CD4-positive, alpha-beta T cell treated with Interleukin-6 for 4 hours (primary cell): ENCODE measurements at places on chromosomes 5 and 9.
A peak's percentile ranks its signal among the peaks of the same experiment; 100 is the strongest.

DNA sequence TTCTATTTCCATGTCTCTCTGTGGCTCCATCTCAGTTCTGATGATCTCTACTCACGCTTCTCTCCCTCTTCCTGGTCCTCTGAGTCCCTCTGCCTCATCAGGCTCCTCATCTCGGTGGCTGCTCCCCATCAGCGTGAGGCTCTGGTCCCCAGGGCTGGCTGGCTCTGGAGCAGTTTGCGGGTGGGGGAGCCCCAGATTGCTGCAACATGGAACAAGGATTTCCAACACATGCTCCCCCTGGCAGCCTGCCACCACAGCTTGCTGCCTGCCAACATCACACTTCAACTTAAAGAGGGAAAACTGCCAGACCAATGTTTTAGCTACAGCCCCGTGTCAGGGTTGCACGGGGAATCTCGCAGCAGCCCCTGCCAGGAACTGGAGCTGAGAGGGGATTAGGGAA, 77.2 kb upstream of the NEK6 start:
- no peak for DNase-seq

GRCh38 chr9:85515021-85515420, 226.7 kb downstream of the AGTPBP1 start:
- DNase-seq: no peak

- DNase-seq: no peak
Measured at GRCh38 chr5:176887252-176887849, 11.8 kb downstream of the HK3 start.

- no peak for DNase-seq
Measured at GRCh38 chr9:80028501-80028900, 456.7 kb downstream of the TLE4 start.

GRCh38 chr9:72925891-72926290, 27.0 kb downstream of the ALDH1A1 start:
- DNase-seq: no peak

GRCh38 chr5:58071566-58071965, 388.3 kb downstream of the PLK2 start:
- DNase-seq: no peak

GRCh38 chr5:119274767-119275130, 81.1 kb upstream of the TNFAIP8 start:
- peak; percentile 49 for DNase-seq

GRCh38 chr9:96117398-96118080, 184.4 kb downstream of the HSD17B3 start:
- no peak for DNase-seq

- no peak for DNase-seq
Measured at GRCh38 chr5:123845356-123846100, 333.6 kb downstream of the CSNK1G3 start.

DNA sequence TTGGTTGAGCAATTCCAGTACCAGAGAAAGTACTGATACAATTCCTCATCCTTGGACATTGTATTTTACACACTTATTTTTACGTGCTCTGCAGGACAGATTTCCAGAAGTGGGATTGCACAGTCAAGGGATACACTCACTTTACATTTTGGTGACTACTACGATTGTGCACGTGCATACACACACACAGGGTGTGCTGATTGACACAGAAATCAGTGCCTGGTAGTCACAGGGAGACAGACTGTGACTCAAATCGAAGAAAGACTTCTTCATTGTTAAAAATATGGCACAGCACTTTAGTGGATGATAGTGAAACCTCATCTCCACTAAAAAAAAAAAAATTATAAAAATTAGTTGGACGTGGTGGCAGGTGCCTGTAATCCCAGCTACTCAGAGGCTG, 1.5 kb downstream of the GARIN3 start:
- DNase-seq: no peak

- no peak for DNase-seq
Measured at GRCh38 chr5:105639068-105639467, 2031.7 kb downstream of the EFNA5 start.

GRCh38 chr5:154213592-154213991, 23.1 kb downstream of the GALNT10 start:
- no peak for DNase-seq

- no peak for DNase-seq
Measured at GRCh38 chr9:114991861-114992260, 61.5 kb upstream of the TNFSF8 start.

GRCh38 chr9:35533398-35533797, 43.5 kb downstream of the RUSC2 start:
- DNase-seq: no peak

DNA sequence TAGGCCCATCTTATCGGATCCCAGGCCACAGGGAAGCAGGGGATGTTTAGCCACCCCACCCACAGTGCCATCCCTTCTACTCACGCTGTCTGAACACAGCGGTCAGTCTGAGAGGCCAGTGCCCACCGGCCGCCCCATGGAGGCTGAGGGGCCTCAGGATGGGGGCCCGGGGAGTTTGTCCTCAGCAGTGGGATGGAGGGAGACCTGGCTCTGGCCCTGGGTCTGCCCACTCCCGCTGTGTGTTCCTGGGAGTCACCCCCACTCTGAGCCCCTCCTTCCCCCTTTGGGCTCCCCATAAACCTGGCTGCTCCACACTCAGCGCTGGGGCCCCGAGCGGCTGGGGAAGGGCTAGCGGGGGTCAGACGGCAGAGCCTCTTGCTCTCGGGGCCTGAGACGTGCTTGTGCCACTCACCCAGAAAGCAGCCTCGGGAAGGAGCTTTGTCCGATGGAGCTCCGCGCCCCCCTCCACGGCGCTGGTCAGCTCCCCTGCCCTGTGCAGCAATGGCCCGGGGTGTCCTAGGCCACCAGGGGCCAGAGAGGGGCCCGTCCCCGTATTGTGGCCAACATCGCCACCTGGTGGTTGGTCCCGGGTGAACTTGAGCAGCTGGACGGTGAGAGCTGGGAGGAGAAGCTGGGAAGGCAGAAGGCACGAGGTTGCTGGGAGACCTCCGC, 10.9 kb upstream of the LAMC3 start:
- peak; percentile 12 for DNase-seq

- no peak for DNase-seq
Measured at GRCh38 chr5:10559151-10559550, 4.7 kb upstream of the ANKRD33B start.

GRCh38 chr5:3740546-3741373, 145.1 kb downstream of the IRX1 start:
- no peak for DNase-seq

DNA sequence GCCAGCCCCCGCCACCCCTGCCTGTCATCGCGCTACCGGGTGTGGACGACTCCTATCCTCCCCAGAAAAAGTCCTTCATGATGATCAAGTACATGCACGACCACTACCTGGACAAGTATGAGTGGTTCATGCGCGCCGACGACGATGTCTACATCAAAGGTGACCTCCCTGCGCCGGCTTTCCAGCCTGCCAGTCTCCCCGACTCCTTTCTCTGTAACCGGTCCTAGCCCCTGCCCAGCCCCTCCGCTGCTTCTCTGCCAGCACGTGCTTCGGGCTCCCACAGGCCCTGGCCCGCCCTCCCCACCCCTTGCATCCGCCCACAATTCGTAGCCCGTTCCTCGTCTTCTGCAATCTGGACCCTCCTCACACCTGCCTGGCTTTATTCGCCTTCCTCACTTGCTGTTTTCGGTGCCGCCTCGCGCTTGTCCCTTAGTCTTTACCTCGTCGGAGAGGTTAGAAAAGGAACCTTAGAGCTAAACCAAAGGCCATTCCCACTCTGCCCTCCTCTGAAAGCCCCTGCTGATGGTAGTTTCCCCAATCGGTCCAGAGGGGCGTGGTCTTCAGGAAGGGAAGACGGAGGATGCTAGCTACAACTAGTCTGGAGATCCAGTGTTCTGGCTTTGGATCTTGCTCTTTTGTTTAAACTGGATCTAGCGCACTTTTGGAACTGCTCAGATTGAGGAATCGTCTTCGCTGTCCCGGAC, 1.4 kb downstream of the CHSY3 start:
- no peak for DNase-seq

- DNase-seq: no peak
Measured at GRCh38 chr5:67033880-67034651, 162.5 kb downstream of the CD180 start.

GRCh38 chr9:107612136-107612535, 122.6 kb upstream of the KLF4 start:
- no peak for DNase-seq

- no peak for DNase-seq
Measured at GRCh38 chr5:127650649-127651048, 1.8 kb downstream of the CTXN3 start.

- no peak for DNase-seq
Measured at GRCh38 chr5:32311404-32312196, 1.1 kb downstream of the MTMR12 start.

DNA sequence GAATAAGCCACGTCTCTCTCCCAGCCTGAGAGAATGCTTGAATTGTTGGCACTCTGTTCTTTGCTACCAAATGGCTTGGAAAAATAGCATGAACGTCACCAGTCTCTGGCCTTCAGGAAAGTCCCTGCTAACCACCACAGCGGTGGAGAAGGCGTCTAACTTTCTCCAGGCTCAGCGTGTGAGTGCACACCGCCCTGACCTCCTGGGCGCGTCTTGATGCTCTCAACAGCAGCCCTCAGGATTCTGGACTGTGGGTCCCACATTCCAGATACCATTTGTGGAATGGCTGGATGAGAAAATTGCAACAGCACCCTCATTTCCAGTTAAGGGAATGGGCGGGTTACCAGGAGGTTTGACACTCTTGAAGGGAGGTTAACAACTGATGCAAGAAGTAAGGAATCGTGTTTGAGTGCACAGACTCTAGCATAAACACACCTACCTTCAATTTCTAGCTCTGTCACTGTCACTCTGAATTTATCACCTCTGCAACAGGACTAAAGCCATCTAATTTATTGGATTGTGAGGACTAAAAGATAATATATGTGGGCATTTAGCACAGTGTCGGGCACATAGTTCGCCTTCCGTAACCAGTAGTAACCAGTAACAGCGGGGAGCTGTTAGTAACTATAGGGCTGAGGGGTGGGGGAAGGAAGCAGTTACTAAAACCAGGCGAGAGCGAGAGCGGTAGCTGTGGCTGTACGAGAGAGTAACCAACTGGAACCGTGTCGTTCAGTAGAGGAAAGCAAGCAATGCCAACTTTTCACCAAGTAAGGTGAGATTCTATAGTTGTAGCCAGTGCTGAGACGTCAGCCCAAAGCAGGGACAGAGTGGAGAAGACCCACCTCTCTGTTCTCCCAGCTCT, 807 bp upstream of the PLGRKT start:
- DNase-seq: peak; percentile 30

DNA sequence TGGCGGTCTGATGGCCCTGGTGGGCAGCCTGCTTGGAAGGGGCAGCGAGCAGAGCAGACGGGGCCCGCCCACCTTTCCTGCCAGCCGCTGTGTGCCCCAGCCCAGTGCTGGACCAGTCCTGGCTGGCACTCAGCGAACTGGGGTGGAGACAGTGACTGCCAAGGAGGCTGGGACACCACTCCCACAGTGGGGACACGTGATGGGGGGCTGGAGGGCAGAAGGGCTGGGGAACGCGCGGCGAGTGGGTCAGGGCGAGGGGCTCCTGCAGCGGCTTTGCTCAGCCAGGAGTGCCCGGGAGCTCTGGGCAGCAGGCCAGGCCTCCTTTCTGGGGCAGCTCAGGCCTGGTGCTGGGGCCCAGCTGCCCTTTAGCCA, 19.5 kb downstream of the NCS1 start:
- no peak for DNase-seq

DNA sequence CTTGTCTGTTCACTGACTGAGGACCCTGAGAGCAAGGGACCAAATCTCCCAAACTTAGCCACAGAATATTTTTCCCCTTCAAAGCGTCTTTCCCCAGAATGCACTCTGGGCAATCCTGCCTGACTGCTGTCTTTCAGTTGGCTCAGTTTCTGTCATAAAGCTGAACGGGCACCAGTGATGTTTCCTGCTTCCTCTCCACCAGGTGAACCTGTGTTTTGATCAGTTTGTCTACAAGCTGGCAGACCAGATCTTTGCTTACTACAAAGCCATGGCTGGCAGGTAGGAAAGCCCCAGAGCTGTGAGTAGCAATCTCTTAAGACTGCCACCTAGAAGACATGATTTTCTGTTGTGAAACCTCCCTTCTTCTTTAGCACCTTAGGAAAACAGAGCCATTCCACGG, 61.8 kb downstream of the CYFIP2 start:
- peak; percentile 41 for DNase-seq

GRCh38 chr5:181173027-181173419, 25.6 kb downstream of the OR2V2 start:
- peak; percentile 56 for DNase-seq

- DNase-seq: no peak
Measured at GRCh38 chr9:124499216-124499615, 8.0 kb downstream of the NR5A1 start.

GRCh38 chr9:1353291-1353690, 303.1 kb downstream of the DMRT2 start:
- DNase-seq: no peak

DNA sequence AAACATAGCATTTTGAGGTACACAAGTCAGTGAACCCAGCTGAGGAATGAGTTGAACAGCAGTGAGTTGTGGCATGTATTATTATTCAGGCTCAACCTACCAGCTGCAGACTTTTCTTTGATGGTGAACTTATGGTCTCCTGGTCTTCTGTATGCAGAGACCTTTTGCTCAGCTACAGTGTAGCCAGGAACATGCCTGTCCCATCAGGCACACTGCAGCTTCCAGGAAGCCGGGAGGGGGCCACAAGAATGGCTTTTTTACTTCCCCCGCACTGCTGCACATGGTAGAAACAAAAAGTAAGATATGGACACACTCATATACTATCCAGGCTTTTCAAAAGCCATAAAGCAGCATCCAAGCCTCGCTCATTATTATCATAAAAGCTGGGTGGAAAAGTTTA, 65.3 kb upstream of the PLPP1 start:
- DNase-seq: no peak

DNA sequence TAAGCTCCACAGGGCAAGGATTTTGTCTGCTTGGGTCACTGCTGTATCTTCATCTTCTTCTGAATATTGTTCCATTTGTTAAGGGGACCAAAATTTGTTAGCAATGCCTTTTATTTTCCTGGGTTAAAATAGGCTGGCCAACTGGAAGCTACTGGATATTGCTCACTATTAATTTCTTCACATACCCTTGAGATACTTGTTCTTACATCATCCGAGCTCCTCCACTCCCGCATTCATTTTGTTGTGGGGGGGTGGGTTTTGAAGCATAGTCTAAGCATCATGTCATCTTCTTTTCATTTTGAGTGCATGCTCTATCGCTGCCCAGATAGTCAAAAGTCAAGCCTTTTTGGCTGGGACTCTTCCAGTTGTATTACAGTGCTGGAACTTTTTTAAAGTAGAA, 42.5 kb upstream of the PIK3R1 start:
- no peak for DNase-seq

DNA sequence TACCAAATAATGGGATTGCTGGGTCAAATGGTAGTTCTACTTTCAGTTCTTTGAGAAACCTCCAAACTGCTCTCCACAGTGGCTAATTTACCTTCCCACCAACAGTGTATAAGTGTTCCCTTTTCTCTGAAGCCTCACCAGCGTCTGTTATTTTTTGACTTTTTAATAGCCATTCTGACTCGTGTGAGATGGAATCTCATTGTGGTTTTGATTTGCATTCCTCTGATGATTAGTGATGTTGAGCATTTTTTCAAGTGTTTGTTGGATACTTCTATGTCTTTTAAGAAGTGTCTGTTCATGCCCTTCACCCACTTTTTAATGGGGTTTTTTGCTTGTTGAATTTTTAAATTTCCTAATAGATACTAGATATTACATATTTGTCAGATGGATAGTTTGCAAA, 28.4 kb upstream of the SUSD1 start:
- no peak for DNase-seq
